Right renal pelvis (tissue), 4 donors: ENCODE measurements at places on chromosomes 16 and 17.

DNA sequence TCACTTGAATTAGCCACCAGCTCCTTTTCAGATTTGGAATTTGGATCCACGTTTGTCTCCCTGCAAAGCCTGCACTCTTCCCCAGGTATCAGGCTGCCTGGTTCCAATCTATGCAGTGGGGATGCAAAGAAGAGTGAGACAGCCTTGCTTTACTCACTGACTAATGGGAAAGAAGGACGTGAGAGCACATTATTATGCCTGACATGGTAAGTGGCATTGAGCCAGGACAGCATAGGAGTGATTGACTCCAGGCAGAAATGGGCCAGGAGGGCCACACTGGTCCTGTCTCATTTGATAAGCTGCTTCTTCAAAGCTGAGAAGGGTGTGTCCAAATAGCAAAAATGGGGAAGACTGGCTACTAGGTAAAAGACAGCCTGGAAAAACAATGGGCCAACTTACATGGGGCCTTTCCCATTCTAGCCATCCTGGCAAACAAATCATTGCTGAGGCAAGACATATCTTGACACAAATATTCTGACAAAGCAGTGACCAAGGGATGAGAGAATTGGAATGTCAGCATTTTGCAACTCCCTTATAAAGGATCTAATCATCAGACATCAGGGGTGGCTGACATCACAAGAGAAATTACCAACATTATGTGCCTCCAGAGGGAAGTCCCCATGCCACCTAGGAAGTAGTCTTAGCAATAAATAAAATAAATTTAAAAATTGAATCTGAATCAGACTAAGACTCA, 38.6 kb downstream of the CDH11 start:
- no peak for DNase-seq

GRCh38 chr16:84442416-84443145, 61.9 kb downstream of the MEAK7 start:
- no peak for DNase-seq

DNA sequence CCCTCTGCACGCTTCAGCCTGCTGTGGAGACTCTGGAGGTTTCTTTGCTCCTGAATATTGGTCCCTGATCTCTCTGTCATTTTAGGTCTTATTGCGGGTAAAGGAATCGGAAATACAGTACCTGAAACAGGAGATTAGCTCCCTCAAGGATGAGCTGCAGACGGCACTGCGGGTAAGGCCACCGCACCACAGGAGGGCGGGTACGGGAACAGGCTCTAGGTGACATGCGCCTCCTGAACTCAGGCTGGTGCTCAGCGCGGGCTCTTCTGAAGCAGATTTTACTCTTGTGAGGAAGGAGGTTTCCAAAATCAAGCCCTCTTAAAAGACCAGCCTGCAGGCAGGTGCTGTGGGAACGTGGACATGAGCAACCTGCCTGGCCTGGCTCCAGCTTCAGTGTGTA, 29.8 kb downstream of the PLD6 start:
- DNase-seq = no peak

GRCh38 chr17:56772442-56772841, 61.3 kb downstream of the C17orf67 start:
- DNase-seq = no peak

GRCh38 chr17:44409309-44410028, 20.0 kb upstream of the ITGA2B start:
- DNase-seq = no peak

- no peak for DNase-seq
These were observed 2.1 kb upstream of the FBXO47 start for GRCh38 chr17:38969281-38969680.

DNA sequence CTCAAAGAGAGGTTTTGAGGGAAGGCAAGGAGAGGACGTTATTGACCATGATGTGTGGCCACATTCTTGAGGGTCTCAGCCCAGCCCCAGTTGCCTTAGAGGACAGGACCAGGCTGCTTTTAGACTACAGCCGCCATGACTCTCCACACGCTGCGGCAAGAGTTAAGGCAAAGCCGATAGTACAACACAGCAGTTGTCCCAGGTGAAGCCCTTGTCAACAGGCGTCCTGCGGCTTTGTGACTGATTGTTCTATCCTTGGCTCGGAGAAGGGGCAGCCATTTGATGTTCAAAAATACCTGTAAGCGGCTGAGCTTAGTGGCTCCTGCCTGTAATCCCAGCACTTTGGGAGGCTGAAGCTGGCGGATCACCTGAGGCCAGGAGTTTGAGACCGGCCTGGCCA, 28.8 kb downstream of the TMEM92 start:
- DNase-seq = no peak

- DNase-seq = no peak
These were observed 320.0 kb upstream of the PSMD7 start for GRCh38 chr16:73976644-73977043.

- no peak for DNase-seq
These were observed at the start of gene CHST6 for GRCh38 chr16:75495076-75495674. Gene CHST6 (minus strand): TSS chr16:75495441. CDS start chr16:75479828, 15,613 bp downstream.

DNA sequence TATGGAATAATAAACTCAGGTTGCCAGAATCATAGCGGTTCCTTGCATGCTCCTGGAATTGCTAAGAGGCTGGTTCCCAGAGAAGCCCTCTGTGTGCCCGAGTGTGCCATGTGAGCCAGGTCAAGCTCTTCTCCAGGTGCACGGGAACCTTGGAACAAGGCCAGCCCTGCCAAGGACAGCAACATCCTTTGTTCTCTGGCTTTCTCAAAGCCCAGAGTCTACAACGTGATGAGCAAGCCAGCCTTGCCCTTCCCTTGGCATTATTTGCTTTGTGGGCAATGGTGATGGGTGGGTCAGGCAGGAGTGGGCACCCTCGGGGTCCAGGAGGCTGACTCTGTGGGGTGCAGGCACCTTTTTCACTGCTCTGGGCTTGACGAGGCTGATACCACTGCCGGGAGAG, 14.2 kb upstream of the SEC14L1 start:
- no peak for DNase-seq

DNA sequence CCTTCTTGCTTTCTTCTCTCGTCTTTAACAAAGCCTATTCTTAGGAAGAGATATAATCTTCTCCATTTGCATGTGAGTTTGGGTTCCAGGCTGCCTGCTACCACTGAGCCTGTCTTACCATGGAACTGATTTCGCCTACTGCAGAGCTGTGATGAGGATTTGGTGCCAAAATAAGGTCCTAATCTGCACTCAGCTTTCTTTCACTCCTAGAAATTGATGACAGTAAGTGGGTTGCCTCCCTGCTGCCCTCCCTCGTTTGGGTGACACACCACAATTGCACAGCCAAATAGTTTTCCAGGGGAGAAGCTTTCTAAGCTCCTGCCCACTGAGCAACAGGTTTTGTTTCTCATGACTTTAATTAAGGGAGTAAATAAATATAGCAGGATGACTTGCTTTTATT, 25.1 kb upstream of the ASIC2 start:
- DNase-seq = no peak

DNA sequence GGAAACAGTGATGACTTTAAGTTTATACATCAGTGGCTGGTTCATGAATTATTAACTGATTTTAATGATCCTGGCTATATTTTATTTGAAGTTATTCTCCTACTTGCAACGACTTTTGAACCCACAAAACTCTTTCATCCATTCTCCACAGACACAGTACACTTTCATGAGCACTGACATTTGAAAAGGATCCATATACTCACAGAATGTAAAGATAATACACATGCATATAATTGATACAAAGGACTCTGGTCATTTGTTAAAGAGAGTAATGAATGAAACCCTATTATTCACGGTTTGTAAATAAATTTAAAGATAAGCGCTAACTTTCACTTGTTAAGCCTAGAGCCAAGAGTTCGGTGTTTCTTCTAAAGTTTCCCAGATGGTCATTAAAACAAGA, 3.3 kb downstream of the TOX3 start:
- DNase-seq = no peak

DNA sequence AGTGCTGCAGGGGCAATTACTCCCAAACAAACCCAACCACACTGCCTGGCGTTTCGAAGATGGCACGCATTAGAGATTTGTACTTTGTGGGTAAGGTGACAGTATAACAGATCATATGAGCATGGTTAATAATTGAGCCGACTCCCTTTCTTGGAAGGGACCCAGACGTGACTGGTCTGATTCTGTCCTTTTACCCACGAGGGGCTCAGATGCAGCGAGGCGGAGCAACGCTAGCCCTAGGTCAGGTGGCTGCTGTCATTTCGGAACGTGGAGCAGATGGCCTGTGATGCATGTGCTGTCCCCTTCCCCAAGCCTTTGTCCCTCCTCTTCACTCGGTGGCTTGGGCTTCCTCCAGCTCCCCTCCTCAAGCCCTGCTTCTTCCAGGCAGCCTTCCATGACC, 84.2 kb downstream of the SNX29 start:
- no peak for DNase-seq

DNA sequence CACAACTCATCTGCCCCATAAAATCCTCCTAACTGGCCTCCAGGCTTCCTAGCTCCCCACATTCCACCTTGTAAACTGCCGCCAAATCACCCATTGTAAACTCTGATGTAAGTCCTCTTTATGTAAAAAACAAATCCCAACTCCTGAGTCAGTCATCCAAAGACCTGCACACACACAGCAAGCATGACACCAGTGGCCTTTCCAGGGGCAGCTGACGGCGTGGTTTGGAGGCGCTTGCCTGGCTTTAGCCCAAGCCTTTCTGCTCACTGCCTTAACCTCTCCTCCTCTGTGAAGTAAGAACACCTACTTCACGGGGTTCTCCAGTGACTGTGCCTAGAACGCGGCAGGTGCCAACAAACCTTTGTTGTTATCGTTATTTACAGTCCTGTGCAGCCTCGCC, 14.0 kb downstream of the UBE2O start:
- DNase-seq = no peak

DNA sequence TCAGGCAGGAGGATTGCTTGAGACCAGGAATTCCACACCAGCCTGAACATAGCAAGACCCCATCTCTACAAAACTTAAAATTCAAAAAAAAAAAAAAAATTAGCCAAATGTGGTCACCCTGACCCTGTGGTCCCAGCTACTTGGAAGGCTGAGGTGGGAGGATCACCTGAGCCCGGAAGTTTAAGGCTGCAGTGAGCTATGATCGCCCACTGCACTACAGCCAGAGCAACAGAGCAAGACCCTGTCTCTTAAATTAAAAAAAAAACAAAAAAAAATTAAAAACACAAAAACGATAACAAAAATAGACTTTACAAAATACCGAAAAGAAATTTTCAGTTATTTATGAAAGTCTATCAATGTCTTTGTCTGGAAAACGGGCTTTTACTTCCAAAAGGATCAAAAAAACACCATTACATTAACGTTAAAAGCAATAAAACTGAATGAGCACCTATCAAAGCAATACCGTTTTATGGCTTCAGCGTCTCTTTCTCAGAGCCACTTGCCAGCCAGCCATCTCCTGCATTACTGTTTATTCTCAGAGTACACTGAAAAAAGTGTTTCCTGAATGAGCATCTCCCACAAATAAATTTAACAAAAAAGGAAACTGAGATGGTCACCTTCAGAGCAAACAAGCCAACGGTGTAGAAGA, 6.1 kb downstream of the USP7 start:
- no peak for DNase-seq

- no peak for DNase-seq
These were observed 1.6 kb downstream of the DOC2B start for GRCh38 chr17:179781-180380.

DNA sequence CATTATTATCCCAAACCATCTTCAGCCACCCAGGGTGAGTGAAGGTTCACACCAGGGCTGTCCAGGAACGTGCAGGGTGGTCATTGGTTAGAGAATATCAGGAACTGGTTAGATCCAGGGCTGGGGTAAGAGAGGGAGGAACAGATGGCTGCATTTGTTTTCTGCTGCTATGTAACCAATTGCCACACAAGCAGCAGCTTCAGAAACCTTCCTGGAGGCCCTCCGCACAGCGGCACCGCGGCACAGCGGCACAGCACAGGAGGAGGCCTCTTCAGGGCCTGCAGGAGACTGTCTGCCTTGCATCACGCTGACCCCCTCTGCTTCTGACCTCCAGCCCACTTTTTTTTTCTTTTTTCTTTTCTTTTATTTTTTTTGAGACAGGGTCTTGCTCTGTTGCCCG, 86.1 kb downstream of the KCNJ12 start:
- no peak for DNase-seq

DNA sequence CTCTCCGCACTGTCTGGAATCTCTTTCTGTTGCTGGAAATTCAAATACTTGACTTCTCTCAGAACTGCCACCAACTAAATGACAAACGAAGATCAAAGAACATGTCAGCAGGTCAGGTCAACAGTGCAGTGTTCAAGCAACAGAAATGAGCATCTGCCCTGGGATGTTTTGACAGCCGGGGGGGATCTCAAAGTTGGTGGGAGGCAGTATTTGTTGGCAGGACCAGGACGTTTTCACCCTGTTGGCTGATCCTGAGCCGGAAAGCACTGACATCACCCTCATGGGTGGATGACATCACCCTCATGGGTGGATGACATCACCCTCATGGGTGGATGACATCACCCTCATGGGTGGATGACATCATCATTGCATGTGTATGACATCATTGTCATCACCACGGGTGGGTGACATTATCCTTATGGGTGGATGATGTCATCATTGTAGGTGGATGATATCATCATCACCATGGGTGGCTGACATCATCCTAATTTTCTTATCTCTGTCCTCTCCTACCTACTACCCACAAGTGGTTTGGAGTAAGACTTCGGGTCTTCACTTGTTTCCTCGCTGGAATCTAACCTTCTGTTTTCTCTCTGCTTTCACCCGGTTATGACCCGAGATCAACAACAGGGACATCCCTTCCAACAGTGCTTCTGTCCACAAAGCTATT, 18.9 kb downstream of the DNAH17 start:
- no peak for DNase-seq

- no peak for DNase-seq
These were observed 3.0 kb downstream of the PFN1 start for GRCh38 chr17:4945176-4945943.

DNA sequence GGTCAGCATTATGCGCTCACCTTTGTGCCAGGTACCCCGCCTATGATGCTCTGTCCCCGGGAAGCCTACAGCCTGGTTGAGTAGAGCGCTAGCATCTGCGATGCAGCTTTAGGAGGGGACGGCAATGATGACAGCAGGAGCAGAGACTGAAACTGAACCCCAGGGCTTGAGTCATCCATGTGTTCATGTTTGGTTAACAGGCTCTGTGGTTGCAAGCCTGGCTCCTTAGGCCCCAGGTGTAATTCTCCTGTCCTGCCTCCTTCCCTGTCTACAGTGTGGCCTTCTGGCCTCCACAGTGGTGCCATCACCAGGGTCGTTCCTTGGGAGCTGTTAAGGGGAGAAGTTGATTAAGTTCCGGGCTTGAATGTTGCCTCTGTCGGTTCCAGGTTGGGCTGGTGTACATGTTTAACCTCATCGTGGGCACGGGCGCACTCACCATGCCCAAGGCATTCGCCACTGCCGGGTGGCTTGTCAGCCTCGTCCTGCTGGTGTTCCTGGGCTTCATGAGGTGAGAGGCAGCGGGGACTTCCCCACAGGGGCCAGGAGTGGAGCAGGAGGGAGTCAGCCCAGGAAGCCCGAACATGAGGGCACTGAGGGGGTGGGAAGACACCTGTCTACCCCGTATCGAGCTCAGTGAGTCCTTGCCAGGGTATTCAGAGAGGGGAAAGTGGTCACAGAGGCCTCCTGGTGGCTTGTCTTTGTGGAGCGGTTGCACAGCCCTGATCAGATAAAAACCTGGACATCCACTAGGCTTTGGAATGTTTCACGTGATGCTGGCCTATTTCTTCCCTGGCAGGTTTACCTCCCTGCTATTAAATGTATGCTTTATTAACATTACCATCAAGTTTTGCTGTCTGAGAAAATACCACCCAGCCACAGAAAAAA, 9.2 kb upstream of the NAT9 start:
- DNase-seq = no peak

- DNase-seq = peak; percentile 92
These were observed at the start of gene DNAH9 for GRCh38 chr17:11598274-11599221. Gene DNAH9 (plus strand): TSS chr17:11598470. CDS start chr17:11598499, 29 bp downstream.
